ENCODE measurements at places on chromosomes 1 and 21.
A peak's percentile ranks its signal among the peaks of the same experiment; 100 is the strongest.

GRCh38 chr1:197967066-197967465 lies 49.9 kb downstream of the LHX9 start:
- H3K4me3 ChIP-seq, result no peak overlapping the region
- no peak overlapping the region for H3K27ac ChIP-seq
- H3K27me3 ChIP-seq, result no peaks in the 10 kb centered on the region

GRCh38 chr1:95323123-95323522 lies 89.1 kb downstream of the RWDD3 start:
- H3K27ac ChIP-seq, result no peak overlapping the region
- H3K27me3 ChIP-seq, result no peaks in the 10 kb centered on the region
- DNase-seq, result no peak
- no peaks in the 10 kb centered on the region for H3K4me1 ChIP-seq
- no peaks in the 10 kb centered on the region for H3K36me3 ChIP-seq

GRCh38 chr1:151475175-151475574 lies 15.9 kb upstream of the POGZ start:
- H3K4me3 ChIP-seq, result no peak overlapping the region
- DNase-seq, result no peak
- no peaks in the 10 kb centered on the region for H3K4me1 ChIP-seq

- no peak overlapping the region for H3K4me3 ChIP-seq
- no peaks in the 10 kb centered on the region for H3K4me1 ChIP-seq
- no peak overlapping the region for H3K27ac ChIP-seq
- no peak for DNase-seq
Measured at GRCh38 chr1:176826265-176826664, 338.2 kb downstream of the ASTN1 start.

DNA sequence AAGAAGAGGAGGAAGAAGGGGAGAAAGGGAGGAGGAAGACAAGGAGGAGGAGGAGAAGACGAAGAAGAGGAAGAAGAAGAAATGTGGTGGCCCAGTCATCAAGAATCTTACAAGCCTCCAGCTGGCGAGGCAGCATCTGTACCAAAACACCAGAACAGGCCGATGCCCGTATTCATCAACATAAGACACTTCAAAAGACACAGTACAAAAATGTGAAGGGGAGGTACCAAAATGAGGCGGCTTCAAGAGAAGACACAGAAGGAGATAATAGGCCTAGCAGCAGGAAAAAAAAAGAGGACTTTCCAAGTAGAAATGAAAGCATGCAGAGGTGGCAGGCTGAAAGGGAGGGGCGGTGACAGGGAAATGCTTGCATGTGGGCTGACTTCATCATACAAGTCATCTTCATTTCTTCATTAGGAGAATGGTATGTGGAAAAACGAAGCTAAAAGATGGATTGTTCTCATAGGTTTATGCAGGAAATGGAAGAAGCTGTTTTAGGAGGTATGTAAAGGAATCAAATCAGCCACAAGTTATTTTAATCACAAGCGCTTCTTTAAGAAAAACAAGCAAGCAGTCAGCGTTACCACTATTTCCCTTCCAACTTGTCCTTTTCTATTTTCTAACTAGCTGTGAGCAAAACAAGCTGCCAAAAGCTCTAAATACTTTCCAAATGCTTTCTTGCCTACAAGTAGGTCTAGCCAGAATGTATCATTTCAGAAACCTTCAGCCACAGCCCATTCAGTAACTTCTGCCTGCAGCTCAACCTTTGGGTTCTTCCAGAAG lies 192.3 kb downstream of the SLC45A1 start:
- no peaks in the 10 kb centered on the region for H3K36me3 ChIP-seq
- H3K27me3 ChIP-seq, result no peaks in the 10 kb centered on the region
- H3K4me3 ChIP-seq, result peak overlapping the region; percentile 5
- peak overlapping the region; percentile 82 for H3K27ac ChIP-seq
- DNase-seq, result no peak
- peaks cover 30% of the 10 kb centered on the region for H3K4me1 ChIP-seq

DNA sequence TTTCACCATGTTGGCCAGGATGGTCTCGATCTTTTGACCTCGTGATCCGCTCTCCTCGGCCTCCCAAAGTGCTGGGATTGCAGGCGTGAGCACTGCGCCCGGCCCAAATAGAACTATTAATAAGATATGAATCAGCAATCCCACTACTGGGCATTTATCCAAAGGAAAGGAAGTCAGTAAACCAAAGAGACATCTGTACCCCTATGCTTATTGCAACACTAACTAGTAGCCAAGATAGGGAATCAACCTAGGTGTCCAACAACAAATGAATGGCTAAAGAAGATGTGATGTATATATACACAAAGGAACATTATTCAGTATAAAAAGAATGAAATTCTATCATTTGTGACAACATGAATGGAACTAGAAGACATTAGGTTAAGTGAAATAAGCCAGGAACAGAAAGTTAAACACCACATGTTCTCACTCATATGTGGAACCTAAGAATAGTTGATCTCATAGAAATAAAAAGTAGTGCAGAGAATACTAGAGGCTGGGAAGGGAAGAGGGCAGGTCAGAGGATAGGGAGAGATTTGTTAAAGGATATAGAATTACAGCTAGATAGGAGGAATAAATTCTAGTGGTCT lies 48.8 kb downstream of the XPR1 start:
- H3K4me3 ChIP-seq, result no peak overlapping the region
- H3K27me3 ChIP-seq, result no peaks in the 10 kb centered on the region
- no peak overlapping the region for H3K27ac ChIP-seq
- DNase-seq, result no peak
